Activated T-cell treated with anti-CD3 and anti-CD28 coated beads, Interleukin-2, amount 50 U/mL, for 1 hour (primary cell): ENCODE measurements at places on chromosomes 12 and 14.

GRCh38 chr12:13179211-13180074 lies 17.1 kb upstream of the EMP1 start:
- DNase-seq = peak; percentile 67

DNA sequence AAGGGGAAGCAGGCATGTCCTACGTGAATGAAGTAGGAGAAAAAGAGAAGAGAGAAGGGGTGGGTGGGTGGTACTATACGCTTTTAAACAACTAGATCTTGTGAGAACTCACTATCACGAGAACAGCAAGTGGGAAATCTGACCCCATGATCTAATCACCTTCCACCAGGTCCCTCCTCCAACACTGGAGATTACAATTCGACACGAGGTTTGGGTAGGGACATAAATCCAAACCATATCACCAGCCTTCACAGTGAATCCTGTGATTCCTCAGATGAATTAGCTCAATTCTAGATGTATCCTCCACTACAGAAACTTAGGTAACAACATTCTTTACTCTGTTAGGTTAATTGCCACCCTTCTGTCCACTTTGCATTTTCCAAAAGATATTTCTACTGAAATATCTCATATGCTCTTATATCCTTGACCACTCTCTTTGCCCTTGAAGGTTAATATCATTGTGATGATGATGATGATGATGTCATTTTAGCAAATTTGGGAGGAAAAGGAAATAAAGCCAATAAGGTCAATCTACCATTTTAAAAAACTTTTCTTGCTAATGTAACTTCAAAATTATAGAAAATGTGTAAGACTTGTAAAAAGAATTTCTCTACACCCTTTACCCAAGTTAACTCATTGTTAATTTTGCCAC lies 23.2 kb upstream of the CCNT1 start:
- no peak for DNase-seq

DNA sequence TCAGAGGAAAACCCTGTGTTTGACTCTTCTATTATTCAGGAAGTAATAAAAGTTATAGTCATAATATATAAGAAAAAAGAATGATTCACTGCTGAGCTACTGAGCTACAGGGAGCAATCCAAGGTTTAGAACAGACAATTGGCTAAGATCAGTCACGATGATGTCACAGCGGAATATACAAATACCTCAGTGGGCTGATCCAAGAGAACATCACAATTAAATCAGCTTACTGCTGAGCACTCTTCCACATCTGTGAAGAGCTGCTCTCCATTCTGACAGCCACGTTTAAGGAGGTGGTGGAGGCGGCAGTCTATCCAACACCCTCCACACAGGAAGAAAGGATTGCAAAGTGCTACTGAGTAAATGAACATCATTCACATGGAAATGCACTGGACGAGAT lies 271.0 kb downstream of the APAF1 start:
- no peak for DNase-seq

DNA sequence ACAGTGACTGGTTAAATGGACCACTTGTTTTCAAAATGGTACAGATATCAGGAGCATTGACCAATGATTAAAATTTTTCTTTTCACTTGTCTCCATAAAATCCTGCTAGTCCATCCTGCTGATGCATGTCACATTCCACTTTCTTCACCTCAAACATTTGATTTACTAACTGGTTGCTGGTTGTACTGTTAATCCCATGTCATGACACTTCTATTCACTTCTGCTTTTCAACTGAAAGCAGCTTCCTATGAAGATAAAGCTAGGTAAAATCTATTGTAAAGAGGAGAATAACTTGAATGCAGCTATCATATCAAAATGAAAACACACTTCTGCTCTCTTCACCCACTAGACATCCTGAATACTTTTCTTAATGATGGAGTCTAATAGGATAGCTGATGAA lies 149.6 kb upstream of the OTX2 start:
- DNase-seq = no peak

DNA sequence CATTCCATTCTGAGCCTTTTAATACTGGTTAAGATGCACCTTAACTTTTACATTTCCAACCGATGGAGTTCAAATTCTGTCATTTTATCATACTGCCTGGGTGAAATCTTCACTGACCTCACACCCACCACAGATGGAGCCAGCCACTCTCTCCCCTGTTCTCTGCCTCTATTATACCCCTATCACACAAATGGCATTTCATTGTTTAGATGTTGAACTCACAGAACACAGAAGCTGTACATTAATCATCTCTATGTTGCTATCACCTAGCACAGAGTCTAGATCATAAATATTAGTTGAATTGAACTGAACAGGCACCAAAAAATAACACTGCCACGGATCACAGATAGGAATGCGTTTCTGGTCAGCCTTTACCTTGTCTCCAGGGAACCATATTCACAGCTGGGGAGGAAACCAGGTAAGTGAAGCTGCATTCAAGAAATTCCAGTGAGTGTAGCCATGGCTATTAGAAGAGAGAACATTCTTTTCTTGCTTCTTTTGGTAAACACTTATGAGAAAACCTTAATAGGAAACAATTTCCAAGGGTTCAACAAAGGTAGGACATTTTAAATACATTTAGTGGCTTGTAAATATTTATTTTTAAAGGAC lies 194.9 kb upstream of the RMST start:
- no peak for DNase-seq

DNA sequence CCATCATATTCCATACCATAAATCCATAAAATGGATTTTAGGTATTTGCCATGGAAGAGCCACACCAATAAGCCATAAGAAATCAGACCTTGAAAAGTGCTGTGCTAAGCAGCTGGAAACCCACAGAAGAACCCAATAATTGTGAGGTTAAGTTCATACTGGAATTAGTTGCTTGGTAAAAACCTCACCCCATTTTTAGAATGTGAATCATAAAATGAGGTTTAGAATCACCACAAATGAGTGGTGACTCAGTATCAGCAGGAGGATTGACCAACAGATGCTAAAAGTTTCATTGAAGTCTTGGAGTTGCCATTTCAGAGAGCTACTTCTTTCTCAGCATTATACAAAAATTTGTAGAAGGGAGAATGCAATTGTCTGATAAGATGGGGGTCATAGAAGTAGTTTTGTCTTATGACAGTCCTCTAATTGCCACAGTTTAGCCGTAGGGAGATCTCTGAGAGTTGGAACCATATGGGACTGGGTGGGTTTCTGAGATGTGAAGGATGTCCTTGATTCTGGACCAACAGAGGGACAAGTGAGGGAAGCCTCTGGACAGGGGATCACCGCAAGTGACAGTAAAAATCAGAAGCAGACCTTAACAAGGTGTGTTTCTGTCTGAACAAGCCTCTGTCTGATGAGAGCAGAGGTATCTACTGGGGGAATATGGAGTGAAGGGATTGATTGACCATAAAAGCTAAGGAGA lies 1.4 kb upstream of the STON2 start:
- DNase-seq = no peak

DNA sequence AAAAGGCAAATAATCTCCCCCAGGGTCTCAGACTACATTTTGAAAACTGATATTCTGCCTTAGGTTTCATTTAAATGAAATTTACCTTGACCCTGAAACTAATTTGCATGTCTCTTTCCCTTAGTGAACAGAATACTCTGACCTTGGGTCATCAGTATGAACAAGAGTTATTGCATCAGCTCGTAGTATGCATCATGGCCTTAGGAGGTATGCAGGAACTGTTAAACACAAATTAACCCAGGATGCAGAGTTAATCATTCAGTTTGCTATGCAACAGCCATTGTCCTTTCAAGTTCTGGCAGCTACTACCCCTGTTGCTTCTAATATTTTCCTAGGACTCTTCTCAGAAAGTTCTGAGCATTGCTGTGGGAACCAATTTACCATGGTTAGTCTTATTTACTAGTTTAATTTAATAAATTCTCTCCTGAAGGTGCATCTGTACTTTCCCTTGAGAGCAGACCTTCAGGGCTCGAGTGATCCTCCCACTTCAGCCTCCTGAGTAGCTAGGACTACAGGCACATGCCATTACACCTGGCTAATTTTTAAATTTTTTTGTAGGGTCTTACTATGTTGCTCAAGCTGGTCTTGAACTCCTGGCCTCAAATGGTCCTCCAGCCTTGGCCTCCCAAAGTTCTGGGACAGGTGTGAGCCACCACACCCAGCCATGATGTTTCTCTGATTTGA lies 126.7 kb downstream of the TTC6 start:
- DNase-seq = no peak

DNA sequence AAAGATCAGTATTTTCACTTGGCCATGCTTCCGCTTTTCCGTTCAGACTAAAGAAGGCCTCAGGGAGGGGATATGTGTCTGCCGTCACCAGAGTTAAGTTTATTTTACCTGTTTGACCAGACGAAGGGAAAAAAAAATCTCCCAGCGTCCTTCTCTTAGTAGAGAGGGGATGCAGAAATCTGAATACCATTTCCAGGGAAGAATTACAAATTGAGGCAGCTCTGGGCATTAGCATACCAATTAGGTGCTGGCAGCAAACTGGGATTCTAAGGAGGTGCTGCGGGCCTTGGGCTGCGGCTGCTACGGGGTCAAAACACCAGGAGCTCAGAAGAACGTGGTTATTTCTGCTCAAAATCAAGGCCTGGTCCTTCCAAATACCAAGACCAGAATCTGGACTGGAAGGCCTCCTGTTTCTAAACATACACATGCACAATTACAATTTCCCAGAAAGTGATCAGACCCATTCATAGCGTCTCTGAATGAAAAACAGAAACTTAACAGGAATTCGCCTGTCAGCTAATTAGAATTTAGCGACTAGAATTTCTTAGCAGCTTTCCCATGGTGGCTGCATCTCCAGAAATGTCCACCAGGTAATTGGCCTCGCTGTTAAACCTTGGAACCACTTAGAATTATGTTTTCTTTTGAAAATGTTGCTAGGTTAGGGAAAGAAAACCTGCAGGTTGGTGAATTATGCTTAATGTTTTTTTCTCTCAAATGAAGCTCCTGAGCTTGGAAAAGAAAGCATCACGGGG lies 617.0 kb downstream of the VRK1 start:
- no peak for DNase-seq

GRCh38 chr12:79662046-79662811 lies 28.5 kb downstream of the PAWR start:
- no peak for DNase-seq

DNA sequence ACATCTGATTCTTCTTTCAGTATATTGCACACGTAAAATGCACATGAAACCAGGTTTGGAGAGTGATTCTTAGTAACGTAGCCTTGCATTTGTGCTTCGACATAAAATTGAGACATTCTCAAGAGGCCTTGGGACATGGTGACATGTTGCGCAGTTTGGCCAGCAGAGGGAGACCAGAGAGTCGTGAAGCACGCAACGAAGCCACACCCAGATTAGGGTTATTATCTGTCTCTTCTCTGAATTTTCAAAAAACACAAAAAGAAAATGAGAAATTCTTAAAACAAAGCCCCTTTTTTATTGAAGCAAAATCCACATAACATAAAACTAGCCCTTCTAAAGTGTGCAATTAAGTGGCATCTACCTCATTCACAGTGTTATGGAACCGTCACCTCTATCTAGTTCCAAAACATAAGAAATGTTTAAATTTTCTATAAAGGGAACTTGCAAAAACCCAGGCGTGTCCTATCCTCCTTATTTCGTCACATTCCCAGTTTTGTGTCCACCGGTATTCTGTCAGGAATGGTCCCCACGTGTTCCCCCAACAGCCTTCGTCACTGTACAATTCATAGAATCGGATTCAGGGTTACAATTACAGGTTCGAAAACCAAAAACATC lies 108.8 kb upstream of the ATF7IP start:
- peak; percentile 69 for DNase-seq

- no peak for DNase-seq
Measured at GRCh38 chr12:4938900-4939299, 29.2 kb downstream of the KCNA1 start.

DNA sequence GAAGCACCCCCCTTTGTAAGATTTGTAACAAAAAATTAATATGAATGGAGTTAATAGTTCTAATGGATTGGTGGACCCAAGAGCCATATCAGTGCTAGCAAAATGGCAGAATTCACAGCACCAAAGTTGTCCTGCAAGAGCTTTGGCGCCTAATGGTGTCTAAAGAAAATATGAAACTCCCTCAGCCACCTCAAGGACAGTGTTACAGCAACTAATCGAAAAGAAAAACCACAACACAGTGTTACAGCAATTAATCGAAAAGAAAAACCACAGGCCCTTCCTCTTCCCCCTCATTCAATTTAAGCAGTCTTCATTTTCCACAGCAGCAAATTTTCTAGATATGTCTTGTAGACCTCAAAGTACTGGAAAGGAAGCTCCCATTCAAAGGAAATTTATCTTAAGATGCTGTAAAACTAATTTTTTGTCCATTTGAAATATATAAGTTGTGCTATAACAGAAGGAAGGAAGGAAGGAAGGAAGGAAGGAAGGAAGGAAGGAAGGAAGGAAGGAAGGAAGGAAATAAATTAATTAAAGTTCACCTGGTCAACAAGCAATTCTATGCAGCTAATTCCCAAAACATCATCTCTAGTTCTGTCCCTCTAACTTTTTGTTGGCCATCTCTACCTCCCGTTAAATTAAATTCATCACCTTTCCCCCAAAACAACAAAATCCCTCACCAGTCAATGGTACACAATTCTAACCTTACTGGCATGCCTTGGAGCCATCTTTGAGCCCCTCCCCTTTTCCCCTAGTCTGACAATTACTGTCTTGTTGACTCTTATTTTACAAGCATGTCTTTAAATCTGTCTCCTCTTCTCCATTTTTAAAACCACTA lies 17.4 kb downstream of the LRP6 start:
- DNase-seq = no peak

- DNase-seq = no peak
Measured at GRCh38 chr12:44570036-44570583, 306.0 kb downstream of the NELL2 start.

DNA sequence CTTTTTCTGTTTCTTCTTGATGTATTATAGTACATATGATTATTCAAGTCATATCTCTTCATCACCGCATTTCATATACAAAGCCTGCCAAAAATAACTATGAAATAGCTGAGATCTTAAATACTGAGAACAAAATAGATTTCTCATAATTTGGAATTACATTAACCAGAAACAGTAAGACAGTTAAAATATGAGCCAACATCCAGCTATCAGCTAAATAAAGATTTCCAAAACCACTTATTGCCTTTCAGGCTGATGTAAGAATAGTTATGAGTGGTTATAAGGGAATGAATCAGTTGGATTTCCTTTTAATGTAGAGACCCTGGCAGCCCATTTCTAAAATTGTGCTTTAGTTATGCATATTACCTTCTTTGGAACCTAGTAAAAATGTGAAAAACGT lies 47.4 kb downstream of the TMEM117 start:
- no peak for DNase-seq
